Smooth muscle cell of bladder (primary cell): ENCODE measurements at places on chromosomes 3 and 15. TPM values are rescaled to one million over a fixed set of nuclear protein-coding genes. Genes with fewer than 3 reads are reported as not detected.

MESP2 gene
- 0.37 and 0.57 TPM in 2 replicates for total RNA-seq

SOX2 gene
- total RNA-seq = not detected in 2 replicates

RBPMS2 gene
- 0.14 TPM in 1 of 2 replicates, not detected in the other for total RNA-seq

GOLGA6D gene
- total RNA-seq = not detected in 2 replicates

MYZAP gene
- total RNA-seq = under 0.01 and 0.18 TPM in 2 replicates

LRRIQ4 gene
- not detected in 2 replicates for total RNA-seq

RCCD1 gene
- 7.3 and 11.0 TPM in 2 replicates for total RNA-seq

DPPA2 gene
- total RNA-seq = not detected in 2 replicates

STAB1 gene
- total RNA-seq = 0.57 and 4.5 TPM in 2 replicates

CCR9 gene
- not detected in 2 replicates for total RNA-seq

IL20RB gene
- total RNA-seq = 2.7 and 12.5 TPM in 2 replicates

TMCO5A gene
- total RNA-seq = not detected in 2 replicates

ARGFX gene
- total RNA-seq = not detected in 2 replicates

TGM4 gene
- not detected in 2 replicates for total RNA-seq

FGD5 gene
- 0.14 and 0.37 TPM in 2 replicates for total RNA-seq

GNAT1 gene
- total RNA-seq = not detected in 2 replicates

QARS1 gene
- 284 and 305 TPM in 2 replicates for total RNA-seq

CKMT1B gene
- total RNA-seq = not detected in 2 replicates

ASB14 gene
- total RNA-seq = under 0.01 TPM in 1 of 2 replicates, not detected in the other

SCG5 gene
- 9.1 and 13.7 TPM in 2 replicates for total RNA-seq

SLC26A6 gene
- 28.9 and 31.1 TPM in 2 replicates for total RNA-seq

GATM gene
- 0.14 and 0.55 TPM in 2 replicates for total RNA-seq

MLF1 gene
- 8.1 and 12.9 TPM in 2 replicates for total RNA-seq

PCOLCE2 gene
- 60.7 and 197 TPM in 2 replicates for total RNA-seq

SLCO3A1 gene
- total RNA-seq = 3.8 and 5.7 TPM in 2 replicates

SEC62 gene
- total RNA-seq = 47.1 and 98.1 TPM in 2 replicates

PPP1R14D gene
- not detected in 2 replicates for total RNA-seq

LRRC31 gene
- total RNA-seq = not detected in 2 replicates

KCNMB2 gene
- total RNA-seq = not detected in 2 replicates

GLDN gene
- 26.8 and 75.1 TPM in 2 replicates for total RNA-seq

FBXO40 gene
- not detected in 2 replicates for total RNA-seq

TMCC1 gene
- total RNA-seq = 9.4 and 11.9 TPM in 2 replicates

SPTBN5 gene
- 0.14 and 0.18 TPM in 2 replicates for total RNA-seq

MB21D2 gene
- 11.2 and 11.9 TPM in 2 replicates for total RNA-seq

FGF7 gene
- total RNA-seq = 976 and 1,252 TPM in 2 replicates

SHF gene
- total RNA-seq = 2.0 and 2.8 TPM in 2 replicates

KIF15 gene
- total RNA-seq = 1.5 and 1.8 TPM in 2 replicates

CSTA gene
- total RNA-seq = 3.8 and 8.0 TPM in 2 replicates

SST gene
- total RNA-seq = not detected in 2 replicates

CHRNA5 gene
- 0.09 and 0.14 TPM in 2 replicates for total RNA-seq

DNAH12 gene
- under 0.01 and 0.18 TPM in 2 replicates for total RNA-seq

CCDC9B gene
- 13.8 and 19.0 TPM in 2 replicates for total RNA-seq

PLS1 gene
- total RNA-seq = 0.14 and 0.37 TPM in 2 replicates

UROC1 gene
- total RNA-seq = not detected in 2 replicates

NEK4 gene
- 24.3 and 27.8 TPM in 2 replicates for total RNA-seq

ALS2CL gene
- 0.85 and 1.2 TPM in 2 replicates for total RNA-seq

CCK gene
- 0.14 TPM in 1 of 2 replicates, not detected in the other for total RNA-seq

SEC22C gene
- 44.1 and 51.1 TPM in 2 replicates for total RNA-seq

PRSS50 gene
- not detected in 2 replicates for total RNA-seq

SENP7 gene
- 7.9 and 10.7 TPM in 2 replicates for total RNA-seq

ACTRT3 gene
- total RNA-seq = 3.7 and 4.4 TPM in 2 replicates

TICRR gene
- total RNA-seq = 0.28 and 0.92 TPM in 2 replicates

FOXB1 gene
- not detected in 2 replicates for total RNA-seq

GPR62 gene
- under 0.01 and 0.09 TPM in 2 replicates for total RNA-seq

SMCO1 gene
- total RNA-seq = not detected in 2 replicates

IL12A gene
- 0.43 and 1.6 TPM in 2 replicates for total RNA-seq

C3orf80 gene
- 3.0 and 8.0 TPM in 2 replicates for total RNA-seq

ZIC1 gene
- not detected in 2 replicates for total RNA-seq

SNURF gene
- total RNA-seq = 47.5 and 51.8 TPM in 2 replicates
